ENCODE measurements at places on chromosomes 16 and 17.

GRCh38 chr17:66967837-66968543 lies 3.5 kb downstream of the CACNG4 start:
- no peak for DNase-seq

- no peak for DNase-seq
Observed at GRCh38 chr16:66653581-66654350, 42.8 kb downstream of the CMTM4 start.

- no peak for DNase-seq
Observed at GRCh38 chr17:17971431-17972125, 622 bp downstream of the TOM1L2 start.

- DNase-seq: no peak
Observed at GRCh38 chr16:57233944-57234706, 10.9 kb upstream of the ARL2BP start.

DNA sequence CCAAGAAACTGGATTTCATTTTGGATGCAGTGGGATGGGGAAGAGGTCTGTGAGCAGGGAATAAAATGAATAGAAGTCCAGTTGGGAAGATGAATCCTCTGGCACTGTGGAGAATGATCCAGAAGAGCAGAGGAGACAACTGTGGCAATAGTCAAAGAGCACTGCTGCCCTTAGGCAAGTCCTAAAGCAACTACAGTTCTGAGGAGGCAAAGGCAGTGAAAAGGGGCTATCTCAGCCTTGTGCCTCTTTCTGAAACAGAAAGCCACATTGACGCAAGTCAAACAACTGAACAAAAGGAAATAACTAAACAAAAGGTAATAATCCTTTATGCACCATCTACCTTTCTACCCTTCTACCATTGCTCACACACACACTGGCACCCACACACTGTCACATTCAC lies 238.0 kb upstream of the AXIN2 start:
- DNase-seq: no peak

- no peak for DNase-seq
Observed at GRCh38 chr17:45775148-45775547, 9.0 kb upstream of the CRHR1 start.

- no peak for DNase-seq
Observed at GRCh38 chr17:3976675-3977171, 12.5 kb upstream of the ATP2A3 start.

DNA sequence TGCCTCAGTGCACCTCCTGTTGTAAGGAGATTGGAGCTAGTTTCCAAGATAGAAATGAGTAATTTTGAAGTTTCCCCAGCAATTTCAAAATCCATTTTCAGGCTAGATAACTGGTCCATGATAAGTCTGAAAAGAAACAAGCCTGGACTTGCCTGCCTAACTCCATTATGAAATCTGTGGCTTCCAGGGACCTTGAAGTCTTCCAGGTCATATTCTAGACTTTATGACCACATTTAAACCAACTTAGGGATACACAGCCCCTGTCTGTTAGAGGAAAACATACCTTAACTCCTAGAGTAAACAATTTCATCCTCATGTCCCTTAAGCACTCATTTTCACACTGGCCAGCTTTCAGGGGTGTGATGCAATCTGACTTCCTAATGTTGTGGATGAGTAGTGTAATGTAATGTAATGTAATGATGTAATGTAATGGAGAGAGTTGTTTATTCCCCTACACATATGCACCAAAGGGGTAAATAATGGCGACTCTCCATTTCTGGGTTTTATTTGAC lies 96.7 kb upstream of the FAM20A start:
- DNase-seq: no peak

GRCh38 chr17:78784352-78784751 lies 2.3 kb upstream of the CYTH1 start:
- DNase-seq: no peak

- DNase-seq: no peak
Observed at GRCh38 chr16:17936766-17937402, 399.7 kb downstream of the NPIPA8 start.

GRCh38 chr16:88864521-88864920 lies 1.9 kb downstream of the PABPN1L start:
- DNase-seq: no peak

DNA sequence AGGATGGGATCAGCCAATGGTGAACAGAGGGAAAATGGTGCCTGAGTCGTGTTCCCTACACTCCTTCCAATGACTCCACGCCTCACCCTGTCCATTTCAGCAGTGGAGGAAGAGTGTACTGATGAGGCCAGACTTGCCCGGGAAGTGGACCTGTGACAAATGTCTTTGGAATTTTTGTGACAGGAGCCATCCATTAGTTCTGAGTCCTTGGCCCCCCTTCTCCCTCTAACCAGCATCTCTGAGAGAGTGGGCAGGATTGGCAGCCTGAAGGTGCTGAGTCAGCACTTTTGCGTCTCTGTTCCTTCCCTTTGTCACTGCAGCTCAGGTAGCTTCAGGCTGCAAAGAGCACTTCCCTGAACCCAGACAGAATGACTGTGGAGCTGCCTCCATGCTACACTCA lies 30.8 kb downstream of the BEAN1 start:
- no peak for DNase-seq

DNA sequence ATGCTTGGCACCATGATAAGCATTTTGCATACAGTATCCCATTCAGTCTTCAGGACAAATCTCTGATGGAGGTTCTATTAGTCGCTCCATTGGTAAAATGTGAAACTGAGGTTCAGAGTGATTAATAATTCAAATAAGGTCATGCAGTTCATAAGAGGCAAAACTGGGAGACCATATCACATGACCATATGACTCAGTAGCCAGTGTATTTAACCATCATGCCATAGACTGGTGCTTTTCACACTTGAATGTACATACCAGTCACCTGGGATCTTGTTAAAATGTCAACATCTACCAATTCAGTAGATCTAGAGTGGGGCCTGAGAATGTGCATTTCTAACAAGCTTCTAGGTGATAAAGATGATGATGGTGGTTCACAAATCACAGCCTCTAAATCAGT lies 4.3 kb downstream of the ACSM3 start:
- no peak for DNase-seq

DNA sequence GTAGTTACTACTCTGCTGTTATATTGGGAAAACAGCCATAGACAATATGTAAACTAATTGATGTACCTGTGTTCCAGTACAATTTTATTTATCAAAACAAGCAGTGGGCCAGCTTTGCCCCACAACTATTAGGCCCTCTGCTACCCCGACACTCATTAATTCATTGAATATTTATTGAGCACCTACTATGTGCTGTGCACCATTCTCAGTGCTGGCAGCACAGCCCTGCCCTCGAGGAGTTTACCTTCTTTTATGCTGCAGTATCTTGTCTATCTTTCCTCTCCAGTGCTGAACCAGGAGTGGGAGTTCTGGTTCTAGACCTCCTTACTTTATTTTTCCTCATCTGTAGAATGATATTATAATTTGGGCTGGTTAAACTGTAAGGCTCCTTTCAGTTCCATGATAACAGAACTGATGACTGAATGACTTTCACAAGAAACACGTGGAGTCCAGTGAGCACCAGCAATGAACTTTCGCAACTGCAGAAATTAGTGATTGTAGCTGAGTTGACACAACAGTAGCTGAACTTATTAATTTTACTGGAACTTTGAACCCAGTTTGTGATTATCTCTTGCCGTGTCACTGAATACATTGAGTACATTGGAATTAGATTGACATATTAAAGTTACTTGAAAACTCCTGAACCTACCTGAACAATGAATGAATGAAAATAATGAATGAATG lies 2.4 kb downstream of the GOSR2 start:
- DNase-seq: no peak

GRCh38 chr17:75695830-75696271 lies 25.4 kb upstream of the ITGB4 start:
- no peak for DNase-seq

DNA sequence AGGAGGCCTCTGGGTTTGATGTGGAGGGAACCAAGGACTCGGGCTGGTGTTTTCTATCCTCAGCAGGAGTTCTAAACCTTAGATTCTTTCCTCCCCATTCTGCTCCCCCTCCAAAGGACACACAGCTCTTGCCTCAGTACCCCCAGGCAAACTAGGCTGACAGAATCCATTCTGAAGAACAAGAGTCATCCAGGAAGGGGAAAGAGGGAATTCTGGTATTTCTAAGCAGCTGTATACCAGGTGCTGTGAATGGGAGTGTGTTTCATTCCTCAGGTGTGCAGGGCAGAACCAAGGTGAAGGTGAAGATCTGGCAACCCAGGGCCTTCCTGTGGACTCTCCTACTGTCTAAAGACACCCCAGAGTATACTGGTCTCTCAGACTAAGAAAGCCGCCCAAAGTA lies 4.1 kb downstream of the INPP5K start:
- no peak for DNase-seq

DNA sequence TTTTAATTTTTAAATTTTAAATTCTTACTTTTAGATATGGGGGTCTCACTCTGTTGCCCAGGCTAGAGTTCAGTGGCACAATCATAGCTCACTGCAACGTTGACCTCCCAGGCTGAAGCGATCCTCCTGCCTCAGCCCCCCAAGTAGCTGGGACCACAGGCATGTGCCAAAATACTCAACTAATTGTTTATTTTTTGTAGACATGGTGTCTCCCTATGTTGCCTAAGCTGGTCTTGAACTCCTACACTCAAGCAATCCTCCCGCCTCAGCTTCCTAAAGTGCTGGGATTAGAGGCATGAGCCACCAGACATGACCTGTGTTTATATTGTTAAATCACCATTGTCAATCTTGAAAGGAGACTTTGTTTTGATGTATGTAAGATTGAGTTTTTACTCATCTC lies 332.2 kb downstream of the WWOX start:
- DNase-seq: no peak

- no peak for DNase-seq
Observed at GRCh38 chr17:76844485-76844829, 23.7 kb upstream of the MGAT5B start.

GRCh38 chr16:27529962-27530361 lies 19.8 kb downstream of the GTF3C1 start:
- DNase-seq: no peak

DNA sequence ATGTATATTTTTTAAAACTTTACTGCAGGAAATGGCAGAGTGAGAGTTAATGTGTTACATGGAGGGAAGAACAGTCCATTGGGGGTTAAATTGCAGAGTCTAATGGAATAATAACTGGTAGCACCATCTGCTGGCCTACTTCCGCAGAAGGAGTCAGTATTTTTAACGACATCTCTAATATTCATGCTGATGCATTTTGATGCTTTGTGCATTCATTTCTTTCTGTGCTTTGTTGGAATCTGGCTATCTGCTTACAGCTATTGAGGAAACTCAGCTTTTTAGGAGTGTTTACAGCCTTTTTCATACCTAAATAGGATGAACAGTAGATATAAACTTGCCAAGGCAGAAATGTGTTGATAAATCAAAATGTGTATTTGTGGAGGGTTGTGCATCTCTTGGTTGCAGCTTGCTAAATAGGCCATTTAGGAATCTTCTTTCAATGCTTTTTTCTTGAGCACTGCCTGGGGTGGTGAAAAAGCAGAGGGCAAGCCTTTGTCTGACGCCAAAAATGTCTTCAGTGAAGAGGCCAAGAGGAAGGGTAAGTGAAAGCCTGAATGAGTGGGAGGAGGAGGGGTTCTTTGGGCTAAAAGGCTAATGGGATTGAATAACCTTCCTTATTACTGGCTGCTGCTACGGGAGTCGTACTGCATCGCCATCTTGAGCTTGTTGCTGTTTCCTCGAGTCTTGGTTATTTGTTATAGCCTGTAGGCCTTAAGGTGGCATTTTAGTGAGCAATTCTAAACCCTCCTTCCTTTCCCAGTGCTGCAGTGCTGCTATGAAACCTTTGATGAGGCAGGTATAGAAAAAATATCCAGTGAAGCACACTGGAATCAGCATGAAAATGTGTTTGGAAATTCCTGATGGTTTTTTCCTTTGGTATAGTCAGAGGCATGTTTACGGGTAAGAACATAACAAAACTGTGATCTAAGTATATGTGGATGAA lies 153.3 kb downstream of the CHD9 start:
- no peak for DNase-seq

DNA sequence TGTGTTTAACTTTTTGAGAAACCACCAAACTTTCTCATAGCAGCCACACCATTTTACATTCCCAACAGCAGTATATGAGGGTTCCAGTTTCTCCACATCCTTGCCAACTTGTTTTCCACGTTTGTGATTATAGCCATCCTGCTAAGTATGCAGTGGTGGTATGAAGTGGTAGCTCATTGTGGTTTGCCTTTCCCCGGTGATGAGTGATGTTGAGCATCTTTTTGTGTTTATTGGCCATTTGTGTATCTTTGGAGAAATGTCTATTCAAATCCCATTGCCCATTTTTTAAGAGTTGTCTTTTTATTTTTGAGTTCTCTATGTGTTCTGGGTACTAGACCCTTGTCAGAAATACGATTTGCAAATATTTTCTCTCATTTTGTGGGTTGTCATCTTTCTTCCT lies 17.4 kb downstream of the SF3B3 start:
- no peak for DNase-seq

GRCh38 chr17:30368912-30369720 lies 9.6 kb upstream of the CPD start:
- no peak for DNase-seq

- no peak for DNase-seq
Observed at GRCh38 chr16:9328411-9328810, 237.0 kb downstream of the HAPSTR1 start.

DNA sequence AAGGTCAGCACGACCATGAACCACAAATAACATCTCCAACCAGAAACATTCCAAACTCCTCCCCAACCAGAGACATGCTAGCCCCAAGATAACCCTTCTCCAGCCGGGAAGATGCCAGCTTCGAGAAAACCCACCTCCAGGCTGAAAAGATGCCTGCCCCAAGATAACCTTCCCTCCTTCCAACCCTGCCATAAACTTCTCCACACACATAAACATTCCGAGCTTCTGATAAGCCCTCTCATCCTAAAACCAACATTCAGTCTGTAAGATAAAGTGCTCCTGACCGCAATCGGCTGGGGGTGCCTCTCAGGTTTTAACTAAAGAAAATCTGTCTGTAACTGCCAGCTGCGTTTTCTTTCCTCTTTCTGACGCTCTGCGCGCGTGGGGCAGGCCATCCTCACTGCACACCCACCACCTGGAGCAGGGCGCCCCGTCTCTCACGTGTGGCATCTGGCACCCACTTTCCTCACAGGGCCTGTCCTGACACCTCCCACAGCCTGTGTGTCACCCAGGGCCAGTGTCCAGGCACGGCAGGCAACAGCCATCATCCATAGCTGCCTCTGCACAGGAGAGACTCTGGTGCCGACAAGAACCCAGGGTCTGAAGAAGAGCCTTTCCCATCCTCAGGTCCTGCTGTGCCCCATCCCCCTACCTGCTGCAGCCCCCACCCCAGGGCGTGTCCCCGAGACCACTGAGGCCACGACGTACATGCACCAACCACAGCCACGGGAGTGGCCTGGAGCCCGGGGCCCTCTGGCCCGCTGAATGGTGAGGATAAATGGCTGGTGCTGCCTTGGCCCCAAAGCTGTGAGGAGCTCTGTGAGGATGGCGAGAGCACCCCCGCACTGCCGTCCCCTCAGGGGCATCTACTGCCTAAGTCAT lies 3.7 kb downstream of the TEPSIN start:
- DNase-seq: no peak

DNA sequence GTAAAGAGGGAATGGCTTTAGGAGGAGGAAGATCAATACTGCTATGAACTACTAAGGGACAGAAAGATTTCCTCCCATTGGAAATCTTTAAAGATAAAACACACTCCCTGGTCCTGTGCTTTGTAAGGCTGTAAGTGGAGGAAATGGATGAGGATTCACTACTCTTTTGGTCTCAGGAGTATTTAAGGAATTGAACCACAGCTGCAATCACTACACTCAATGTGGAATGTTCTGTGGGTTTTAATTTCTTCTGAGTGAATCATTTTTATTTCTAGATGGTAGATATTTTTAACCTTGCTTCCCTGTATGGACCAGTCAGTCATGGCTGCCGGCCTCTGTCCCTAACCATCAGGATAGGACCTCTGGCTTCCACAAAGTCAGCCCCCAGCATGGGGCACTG lies 65.6 kb downstream of the SDR42E1 start:
- DNase-seq: no peak
